ENCODE measurements at places on chromosomes 12 and 14.

DNA sequence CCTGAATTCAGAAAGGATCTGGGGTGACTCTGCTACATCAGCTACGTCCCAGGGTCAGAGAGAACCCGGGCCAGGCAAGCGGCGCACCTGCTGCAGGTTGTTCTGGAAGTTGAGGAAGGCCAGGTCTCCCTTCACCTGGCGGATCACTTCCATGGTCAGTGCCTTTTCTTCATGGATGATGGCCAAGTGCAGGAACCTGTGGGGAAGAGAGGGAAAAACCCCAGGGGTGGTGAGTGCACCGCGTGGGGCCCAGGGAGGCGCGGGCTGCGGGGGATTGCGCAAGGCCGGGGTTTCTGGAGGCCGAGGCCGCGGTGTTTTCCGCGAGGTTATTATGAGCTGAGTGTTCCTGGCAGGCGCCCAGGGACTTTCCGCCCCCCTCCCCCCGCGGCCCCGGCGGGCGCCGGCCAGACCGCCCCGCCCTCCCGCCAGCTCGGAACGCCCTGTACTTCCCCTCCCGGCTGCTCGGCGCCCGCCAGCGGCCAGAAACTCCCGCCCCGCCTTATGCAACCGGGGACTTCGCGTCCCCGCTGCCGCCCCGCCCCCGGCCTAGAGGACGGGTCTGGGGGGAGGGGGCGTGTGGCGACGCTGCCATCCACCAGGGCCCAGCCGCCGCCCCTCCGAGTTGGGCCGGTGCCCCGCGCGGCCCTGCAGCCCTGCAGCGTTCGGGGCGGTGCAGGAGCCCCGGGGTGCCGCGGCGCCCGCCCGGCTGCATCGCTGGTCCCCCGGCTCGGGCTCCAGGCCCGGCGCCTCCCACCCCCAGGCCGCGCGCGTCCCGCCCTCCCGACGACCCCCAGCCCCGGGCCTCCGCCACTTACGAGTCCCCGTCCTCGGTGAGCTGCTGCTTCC is 723 bp downstream of the NFKBIA start:
- DNase-seq: peak; percentile 93

GRCh38 chr14:90499908-90500664 is 103.3 kb downstream of the CALM1 start:
- DNase-seq: no peak

GRCh38 chr12:26803552-26803951 is 29.4 kb downstream of the ITPR2 start:
- no peak for DNase-seq

DNA sequence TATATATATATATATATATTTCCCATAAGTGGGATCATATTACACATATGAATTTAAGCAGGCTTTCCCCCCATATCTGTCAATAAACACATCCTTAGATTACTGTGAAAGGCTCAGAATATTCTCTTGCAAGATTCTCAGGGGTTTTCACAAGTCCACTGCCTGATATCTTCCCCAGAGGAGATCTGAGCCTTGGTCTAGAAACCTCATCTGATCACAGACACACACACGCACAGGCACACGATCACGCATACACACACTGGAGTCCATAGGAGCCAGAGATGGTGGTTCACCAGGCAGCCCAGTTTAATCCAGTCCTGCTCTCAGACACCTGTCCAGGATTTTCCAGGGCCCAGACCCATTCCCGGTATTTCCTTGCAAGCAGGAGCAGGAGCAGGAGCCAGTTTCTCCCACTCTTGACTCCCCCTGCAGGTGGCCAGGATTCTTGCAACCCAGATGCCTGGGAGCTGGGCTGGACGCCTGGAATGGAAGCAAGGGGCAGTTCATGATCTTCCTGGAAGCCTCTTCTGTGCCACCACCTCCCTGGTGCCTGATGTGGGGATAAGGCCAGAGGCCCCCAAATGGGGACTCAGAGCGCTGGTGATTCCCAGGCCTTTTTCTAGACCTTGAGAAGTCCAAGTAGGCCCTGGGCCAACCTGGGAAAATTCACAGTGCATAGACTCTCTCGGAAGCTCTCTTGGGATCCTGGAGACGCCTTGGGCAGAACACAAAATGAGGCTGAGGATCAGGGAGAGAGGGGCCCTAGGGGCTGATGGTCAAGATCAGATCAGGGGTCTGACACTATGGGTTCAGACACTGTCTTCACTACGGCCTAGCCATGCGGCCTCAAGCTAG is 16.5 kb upstream of the KRT78 start:
- DNase-seq: peak; percentile 62

DNA sequence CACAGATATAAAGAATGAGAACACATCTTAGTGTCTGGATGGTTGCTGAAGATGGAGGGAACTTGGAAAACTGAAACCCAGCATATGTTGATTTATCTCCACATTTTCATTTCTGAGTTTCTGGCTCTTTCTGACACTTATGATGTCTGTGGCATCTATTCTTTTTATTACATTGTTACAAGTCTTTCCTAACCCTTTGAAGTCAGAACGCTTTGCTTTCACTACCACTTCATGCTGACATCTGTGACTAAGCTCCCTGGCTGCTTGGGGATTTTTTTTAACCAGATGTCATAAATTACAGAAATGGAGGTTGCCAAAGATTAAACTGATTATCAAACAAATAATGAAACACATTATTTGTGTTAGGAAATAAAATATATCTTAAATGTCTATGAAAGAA is 188.7 kb downstream of the KITLG start:
- DNase-seq: no peak

DNA sequence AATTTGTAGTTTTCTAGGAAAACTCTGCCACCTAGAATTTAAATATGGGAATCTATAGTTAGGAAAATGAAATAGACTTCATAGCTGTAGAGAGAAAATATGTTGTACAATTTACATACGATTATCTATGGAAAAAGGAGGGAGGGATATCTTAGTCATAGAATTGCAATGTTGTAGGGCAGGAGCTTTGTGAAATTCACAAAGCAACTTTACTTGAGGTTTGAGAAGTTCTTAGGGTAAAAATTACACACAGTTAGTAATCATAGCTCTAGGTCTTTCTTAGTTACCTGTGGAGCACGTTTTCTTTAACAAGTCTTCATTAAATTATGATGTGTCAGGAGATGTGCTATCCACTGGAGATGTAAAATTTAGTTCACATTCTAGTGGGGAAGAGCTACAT is 61.4 kb upstream of the DBX2 start:
- no peak for DNase-seq

DNA sequence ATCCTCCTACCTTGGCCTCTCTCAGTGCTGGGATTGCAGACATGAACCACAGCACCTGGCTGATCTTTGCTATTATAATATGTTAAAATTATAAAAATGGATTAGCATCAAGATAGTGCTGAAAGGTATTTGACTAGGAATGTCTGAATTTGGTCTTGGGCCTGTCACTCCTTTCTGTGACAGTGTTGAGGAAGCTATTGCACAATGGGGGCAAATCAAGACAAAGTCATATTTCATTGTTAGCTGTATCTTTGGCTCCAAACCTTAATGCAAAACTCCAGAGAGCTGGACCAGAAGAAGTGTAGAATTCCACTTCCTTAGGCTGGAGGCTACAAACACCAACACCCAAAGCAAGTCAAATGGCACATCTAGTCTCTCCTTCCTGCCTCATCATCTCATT is 42.2 kb downstream of the ZCRB1 start:
- no peak for DNase-seq

- DNase-seq: no peak
Measured at GRCh38 chr12:2302711-2303580, 250.2 kb downstream of the CACNA1C start.

DNA sequence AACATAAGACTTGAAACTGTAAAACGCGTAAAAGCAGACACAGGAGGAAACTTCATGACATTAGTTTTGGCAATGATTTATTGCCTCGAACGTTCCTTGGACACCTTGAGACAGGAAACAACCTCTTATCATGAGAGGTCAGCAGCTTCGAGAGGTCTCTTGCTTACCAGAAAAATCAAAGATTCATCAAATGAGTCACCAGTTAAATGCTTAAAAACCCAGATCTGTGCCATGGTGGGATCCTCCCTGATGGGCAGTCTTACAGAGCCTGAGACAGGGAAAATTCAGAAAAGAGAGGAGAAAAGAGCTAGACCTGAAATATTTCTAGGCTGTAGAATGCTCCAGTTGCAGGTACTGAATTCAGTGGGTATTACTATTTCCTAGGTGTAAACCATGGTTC is 1093.9 kb downstream of the AACS start:
- DNase-seq: no peak

GRCh38 chr12:117187421-117187820 is 2.8 kb downstream of the FBXO21 start:
- DNase-seq: peak; percentile 11

- no peak for DNase-seq
Measured at GRCh38 chr12:109864916-109865315, 15.4 kb downstream of the GLTP start.

- DNase-seq: no peak
Measured at GRCh38 chr14:99946652-99947489, 118.4 kb upstream of the EVL start.

- DNase-seq: no peak
Measured at GRCh38 chr12:64180951-64181350, 41.1 kb downstream of the KICS2 start.

- DNase-seq: no peak
Measured at GRCh38 chr14:100362311-100362927, 39.3 kb downstream of the SLC25A47 start.

GRCh38 chr14:74648601-74649000 is 36.6 kb upstream of the LTBP2 start:
- no peak for DNase-seq

GRCh38 chr14:27236601-27237000 is 638.8 kb upstream of the NOVA1 start:
- DNase-seq: no peak

- no peak for DNase-seq
Measured at GRCh38 chr14:91947475-91948184, at the start of gene FBLN5. Gene FBLN5 (minus strand): TSS chr14:91947694. CDS start chr14:91947229, 465 bp downstream.

GRCh38 chr12:79560225-79560889 is 130.4 kb downstream of the PAWR start:
- no peak for DNase-seq

GRCh38 chr12:108773798-108774788 is 42.8 kb upstream of the CORO1C start:
- DNase-seq: peak; percentile 86

DNA sequence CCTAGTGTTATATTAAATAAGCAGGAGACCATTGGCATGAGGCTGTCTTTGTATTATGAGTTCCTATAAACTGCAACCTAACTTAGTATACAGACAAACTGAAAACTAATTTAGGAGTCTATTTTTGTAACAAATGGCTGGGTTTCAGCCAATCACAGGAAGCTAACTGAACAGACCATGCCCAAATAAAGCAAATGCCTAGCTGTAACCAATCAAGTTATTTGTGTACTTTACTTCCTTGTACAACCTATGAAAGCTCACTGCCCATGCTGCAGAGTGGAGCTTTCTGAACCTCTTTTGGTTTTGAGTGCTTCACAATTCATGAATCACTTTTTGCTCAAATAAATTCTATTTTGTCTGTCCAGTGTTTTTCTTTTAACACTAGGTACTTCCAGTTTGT is 41.6 kb downstream of the GUCY2C start:
- DNase-seq: no peak

- no peak for DNase-seq
Measured at GRCh38 chr12:130423136-130423535, 85.4 kb downstream of the PIWIL1 start.

DNA sequence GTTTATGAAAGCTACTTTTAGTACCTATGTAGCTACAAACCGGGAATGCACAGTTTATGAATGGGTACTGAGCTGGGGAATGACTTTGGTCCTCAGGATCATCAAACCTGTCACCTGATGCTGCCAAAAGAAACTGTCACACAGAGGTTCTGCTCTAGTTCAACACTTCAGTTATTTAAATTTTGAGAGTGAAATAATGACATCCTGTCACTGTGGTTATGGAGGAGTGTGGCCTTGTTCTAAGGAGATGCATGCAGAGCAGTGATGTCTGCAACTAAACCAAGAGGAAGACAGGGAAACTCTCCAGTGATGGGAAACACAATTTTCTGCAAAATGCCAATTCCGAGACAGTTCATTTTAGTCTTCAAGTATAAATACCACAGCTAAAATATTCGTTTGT is 4.8 kb upstream of the AEBP2 start:
- no peak for DNase-seq

- no peak for DNase-seq
Measured at GRCh38 chr12:69495071-69495470, 24.9 kb downstream of the FRS2 start.

GRCh38 chr12:40226705-40227104 is 1.9 kb downstream of the LRRK2 start:
- DNase-seq: peak; percentile 39

DNA sequence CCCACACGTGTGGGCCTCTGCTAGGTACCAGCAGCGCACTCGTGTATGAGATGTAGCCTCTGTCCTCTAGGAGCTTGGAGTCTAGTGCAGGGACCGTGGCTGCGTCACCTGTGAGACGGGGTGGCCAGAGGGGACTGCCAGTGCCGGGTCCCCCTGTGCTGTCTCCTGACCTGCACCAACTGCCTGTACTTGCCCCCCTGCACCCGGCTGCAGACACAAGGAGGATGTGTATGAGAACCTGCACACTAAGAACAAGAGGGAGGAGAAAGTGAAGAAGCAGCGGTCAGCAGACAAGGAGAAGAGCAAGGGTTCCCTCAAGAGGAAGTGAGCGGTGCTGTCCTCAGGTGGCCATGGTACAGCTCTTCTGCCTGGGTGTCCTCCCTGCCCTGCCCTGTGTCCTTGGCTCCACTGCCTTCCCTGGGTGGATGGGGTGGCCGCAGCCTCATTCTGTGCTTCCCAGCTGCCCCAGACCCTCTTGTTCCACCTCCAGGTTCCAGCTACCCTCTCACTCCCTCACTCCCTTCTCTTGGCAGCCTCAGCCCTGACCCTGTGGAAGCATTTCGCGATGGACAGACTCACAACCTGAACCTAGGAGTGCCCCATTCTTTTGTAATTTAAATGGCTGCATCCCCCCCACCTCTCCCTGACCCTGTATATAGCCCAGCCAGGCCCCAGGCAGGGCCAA is 9.6 kb downstream of the PTPN6 start:
- no peak for DNase-seq

DNA sequence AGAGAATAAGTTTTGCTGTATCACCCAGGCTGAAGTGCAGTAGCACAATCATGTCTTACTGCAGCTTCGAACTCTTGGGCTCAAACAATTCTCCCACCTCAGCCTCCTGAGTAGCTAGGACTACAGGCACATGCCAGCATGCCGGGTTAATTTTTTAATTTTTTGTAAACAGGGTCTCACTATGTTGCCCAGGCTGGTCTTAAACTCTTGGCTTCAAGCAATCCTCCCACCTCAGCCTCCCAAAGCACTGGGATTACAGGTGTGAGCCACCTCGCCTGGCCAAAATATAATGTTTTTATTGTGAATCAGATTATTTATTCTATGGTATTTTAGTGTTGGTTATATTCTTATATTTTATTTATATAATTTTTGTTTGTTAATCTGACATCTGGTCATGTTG is 3.8 kb upstream of the ZNF740 start:
- no peak for DNase-seq

DNA sequence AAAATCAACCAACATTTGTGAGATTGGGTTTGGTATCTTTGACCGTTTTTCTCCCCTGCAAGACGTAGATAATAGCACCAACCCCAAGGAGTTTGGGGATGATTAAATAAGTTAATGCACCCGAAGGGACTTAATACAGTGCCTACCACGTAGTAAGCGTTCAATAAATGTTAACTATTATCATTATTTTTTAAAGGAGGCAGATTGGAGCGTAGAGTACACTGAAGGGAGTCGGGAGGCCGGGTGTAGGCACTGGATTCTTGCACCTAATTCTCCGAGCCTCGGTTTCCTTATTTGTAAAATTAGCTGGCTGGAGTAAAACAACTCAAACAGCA is 367 bp upstream of the FRS2 start:
- no peak for DNase-seq

All from Ammon's horn (tissue), 1 donor.